Left lung (tissue), 14 donors: ENCODE measurements at places on chromosomes 2 and 18. TPM values are rescaled to one million over a fixed set of nuclear protein-coding genes. Genes with fewer than 3 reads are reported as not detected.

Gene DPYSL5
- not detected for total RNA-seq

DNA sequence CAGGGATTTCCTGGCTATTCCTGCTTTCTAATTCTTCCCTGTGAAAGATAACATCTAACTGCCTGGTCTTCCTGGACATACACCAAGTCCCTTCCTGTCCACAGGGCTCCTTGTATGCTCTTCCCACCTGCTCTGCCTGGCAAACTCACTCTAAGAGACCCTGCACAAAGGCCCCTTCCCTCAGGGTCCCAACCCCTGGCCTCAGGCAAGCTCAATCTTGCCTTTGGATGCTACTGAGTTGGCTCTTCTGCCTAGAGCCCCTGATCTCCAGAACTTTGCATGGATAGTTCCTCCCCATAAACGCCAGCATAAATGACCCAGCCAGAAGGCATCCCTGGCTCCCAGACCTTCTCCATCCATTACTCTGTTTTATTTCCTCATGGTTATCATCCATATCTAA, 98.3 kb upstream of the OTOS start:
- H3K36me3 ChIP-seq: no peaks in the 10 kb centered on the region
- peaks cover 4% of the 10 kb centered on the region for H3K4me1 ChIP-seq
- no peak overlapping the region for H3K4me3 ChIP-seq

Gene CD28
- 2.4 TPM for total RNA-seq

Gene GATA6
- total RNA-seq: 29.9 TPM

Gene ALPG
- total RNA-seq: not detected

Gene BOLA3
- 34.7 TPM for total RNA-seq

DNA sequence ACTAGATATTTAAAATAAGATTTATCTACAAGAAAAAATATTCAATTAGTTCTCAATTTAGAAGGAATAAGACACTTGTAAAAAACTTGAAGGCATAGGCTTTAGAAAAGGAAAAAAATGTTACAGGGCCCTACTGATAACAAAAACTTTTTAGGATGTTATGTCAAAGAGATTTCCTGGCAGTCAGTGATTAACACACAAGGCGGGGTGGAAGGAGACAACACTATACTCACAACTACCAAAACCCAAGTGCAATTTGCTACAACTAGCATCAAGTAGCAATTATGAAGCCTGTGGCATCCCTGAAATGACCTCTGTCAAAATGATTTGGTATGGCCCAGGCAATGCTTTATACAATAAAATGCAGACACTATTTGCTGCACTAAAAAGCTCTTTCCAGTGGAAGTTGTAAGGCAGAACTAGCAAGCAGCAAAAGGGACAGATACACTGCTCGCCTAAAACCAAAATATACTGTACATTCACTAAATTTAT, 15.3 kb downstream of the STRN start:
- no peaks in the 10 kb centered on the region for H3K36me3 ChIP-seq
- no peak overlapping the region for H3K27ac ChIP-seq
- no peaks in the 10 kb centered on the region for H3K4me1 ChIP-seq
- H3K27me3 ChIP-seq: no peaks in the 10 kb centered on the region
